Left hindlimb (tissue), 1 donor: ENCODE measurements at places on chromosomes 4 and X.

DNA sequence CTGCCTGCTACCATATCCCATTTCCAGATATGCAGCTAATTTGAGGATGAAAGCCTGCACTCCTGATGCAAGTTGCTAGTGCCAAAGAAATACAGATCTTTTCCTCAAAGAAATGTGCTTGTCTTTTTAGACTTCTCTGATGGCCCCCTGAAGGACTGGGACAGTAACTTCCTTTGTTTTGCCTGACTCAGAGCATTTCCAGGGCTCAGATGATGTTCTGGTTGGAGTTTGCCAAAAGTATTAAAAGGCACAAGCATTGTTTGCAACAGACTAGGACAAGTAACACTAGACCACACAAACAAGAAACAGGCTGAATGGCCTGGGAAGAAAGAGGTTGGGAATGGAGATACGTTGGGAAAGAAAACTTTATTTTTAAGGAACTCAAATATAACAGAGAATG, 175.2 kb downstream of the IL13RA2 start:
- DNase-seq: no peak

DNA sequence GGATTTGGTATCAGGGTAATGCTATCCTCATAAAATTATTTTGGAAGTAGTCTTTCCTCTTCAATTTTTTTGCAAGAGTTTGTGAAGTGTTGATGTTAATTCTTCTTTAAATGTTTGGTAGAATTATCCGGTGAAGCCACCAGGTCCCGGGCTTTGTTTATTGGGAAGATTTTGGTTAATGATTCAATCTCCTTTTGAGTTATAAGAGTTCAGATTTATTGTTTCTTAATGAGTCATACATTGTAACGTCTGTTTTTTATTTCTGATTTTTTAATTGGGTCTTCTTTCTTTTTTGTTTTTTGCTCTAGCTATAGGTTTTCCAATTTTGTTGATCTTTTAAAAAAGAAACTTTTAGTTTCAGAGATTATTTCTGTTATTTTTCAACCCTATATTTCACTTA, 412.3 kb downstream of the PDGFC start:
- no peak for DNase-seq

GRCh38 chrX:50927127-50927526, 16.6 kb downstream of the BMP15 start:
- DNase-seq: no peak

DNA sequence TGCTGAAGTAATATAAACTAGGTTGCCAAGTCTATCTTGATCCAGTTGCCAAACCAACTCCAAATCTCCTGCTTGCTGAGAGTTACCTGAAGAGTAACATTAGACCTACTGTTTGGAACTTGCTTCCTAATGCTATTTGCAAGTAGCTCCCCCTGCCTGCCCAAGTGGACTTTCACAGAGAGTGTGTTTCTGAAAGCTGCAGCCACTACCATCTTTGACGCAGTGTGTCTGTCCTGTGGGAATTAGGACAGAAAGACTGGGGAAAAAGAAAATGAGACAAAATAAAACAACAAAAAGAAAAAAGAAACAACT, 195.0 kb upstream of the HS3ST1 start:
- DNase-seq: no peak

DNA sequence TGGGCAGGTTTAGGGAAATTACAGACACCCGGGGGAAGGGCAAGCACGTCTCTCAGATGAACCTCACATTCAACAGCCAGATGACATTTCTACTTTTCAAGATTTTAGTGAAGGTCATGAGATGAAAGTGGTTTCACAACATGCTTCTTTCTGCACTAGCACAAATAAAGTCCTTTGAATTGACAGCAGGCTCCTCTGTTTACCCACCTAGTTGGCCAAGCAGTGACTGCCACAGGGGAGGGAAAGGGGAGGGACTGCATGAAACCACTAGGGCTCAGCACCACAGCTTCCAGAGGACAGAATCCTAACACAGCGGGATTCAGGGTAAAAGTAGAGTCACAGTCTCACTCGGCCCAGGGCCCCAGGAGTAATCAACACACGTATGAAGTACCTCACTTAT, 6.2 kb downstream of the RAB40A start:
- DNase-seq: no peak

DNA sequence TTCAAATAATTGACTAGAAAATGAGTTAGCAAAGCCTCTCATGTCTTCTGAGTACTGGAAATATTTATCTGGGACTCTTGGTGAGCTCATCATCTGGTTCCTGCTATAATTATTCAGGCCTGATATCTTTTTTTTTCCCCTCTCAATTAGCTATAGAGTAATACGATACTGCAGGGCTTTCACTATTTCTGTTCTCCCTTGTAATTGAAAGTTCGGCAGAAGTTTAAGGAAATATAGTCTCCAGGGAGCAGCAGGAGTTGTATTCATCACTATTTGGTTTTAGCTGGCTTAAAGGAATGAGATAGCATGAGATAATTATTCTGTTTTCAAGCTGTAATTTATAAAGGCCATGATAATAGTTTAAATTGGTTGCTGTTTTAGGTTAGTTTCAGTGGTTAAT, 378.6 kb upstream of the EPHA5 start:
- DNase-seq: no peak

DNA sequence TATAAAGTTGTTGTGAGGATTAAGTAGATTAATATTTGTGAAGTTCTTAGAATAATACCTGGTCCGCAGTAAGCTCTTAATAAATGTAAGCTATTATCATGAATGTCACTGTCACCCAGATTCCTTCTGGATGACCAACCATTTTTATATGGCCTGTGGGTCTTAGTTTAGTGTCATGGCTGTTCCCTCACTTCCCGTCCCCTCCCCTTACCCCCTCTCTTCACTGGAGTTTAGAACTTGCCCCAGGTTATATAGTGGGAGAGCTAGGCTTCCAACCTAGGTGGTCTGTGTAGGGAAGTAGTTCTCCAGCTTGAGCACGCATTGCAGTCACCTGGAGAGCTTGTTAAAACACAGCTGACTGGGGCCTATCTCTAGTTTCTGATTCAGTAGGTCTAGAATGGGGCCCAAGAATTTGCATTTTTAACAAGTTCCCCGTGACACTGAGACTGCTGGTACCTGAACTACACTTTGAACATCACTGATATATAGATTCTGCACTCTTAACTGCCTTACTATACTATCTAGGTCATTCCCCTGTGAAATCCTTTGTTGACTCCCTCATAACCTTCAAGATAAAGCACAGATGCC, 66.9 kb upstream of the PLAC1 start:
- no peak for DNase-seq

DNA sequence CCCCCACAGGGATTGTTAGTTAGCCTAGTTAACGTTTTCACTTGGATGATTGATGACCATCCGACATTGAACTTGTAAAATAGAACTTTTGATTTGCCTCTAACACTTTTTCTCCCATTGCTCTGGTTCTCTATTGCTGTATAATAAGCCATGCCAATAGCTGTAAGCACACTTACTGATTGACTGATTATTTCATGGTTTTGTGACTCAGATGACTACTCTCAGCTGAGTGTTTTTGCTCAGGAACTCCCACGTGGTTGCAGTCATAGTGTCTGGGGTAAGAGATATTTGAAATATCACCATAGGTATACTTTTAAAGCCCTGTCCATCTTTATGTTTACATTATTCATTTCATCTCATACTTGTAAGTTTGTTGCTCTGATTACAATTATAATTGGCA, 1285.5 kb downstream of the STIM2 start:
- no peak for DNase-seq

DNA sequence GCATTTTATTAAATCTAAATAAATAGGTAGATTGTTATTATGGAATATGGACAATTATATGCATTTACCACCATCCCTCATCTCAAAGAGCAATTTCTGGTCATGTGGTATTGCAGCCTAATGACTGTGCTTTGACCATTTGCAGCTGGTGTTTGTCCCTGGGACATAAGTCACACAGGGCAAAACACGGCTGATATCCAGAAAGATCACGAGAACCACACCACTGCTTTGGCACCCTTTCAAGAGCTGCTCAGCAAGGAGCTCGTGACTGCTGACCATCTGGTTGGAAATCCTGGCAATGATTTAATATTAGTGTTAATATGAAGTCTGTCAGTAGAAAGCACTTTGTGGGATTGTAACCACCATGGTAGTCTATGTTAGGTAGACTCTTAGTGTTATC, 545.0 kb downstream of the GBA3 start:
- no peak for DNase-seq

GRCh38 chrX:101257448-101258258, 33.5 kb downstream of the TAF7L start:
- no peak for DNase-seq
